PC-3 (cell line): ENCODE measurements at places on chromosomes 4 and X. TPM values are rescaled to one million over a fixed set of nuclear protein-coding genes. Genes with fewer than 3 reads are reported as not detected.

Gene RHOXF2B
- not detected in 2 replicates for total RNA-seq

Gene FRMPD3
- 0.04 TPM in 1 of 2 replicates, not detected in the other for total RNA-seq

Gene SMIM14
- total RNA-seq = 3.3 and 4.8 TPM in 2 replicates

Gene BMP2K
- 16.2 and 24.5 TPM in 2 replicates for total RNA-seq

Gene SNCA
- 1.2 TPM in 1 of 2 replicates, not detected in the other for total RNA-seq

Gene PNMA3
- not detected in 2 replicates for total RNA-seq

Gene ZNF157
- total RNA-seq = 0.07 and 0.12 TPM in 2 replicates

Gene PHEX
- total RNA-seq = 0.62 and 1.0 TPM in 2 replicates

Gene DMRTC1B
- total RNA-seq = not detected in 2 replicates

Gene COL4A6
- total RNA-seq = 3.5 and 4.4 TPM in 2 replicates

Gene NEXMIF
- total RNA-seq = not detected in 2 replicates

Gene SMIM43
- not detected in 2 replicates for total RNA-seq

Gene DAPP1
- 11.6 and 11.8 TPM in 2 replicates for total RNA-seq
